ENCODE measurements at places on chromosomes 4 and X. TPM values are rescaled to one million over a fixed set of nuclear protein-coding genes. Genes with fewer than 3 reads are reported as not detected.

POF1B gene
- total RNA-seq, result 46.1 TPM

FRMD7 gene
- total RNA-seq, result not detected

SSX1 gene
- not detected for total RNA-seq

PPEF1 gene
- total RNA-seq, result not detected

MFAP3L gene
- 2.5 TPM for total RNA-seq

LRIT3 gene
- not detected for total RNA-seq

CSAG3 gene
- total RNA-seq, result not detected

MGAT4D gene
- not detected for total RNA-seq

COL25A1 gene
- total RNA-seq, result 0.14 TPM

ADAM29 gene
- total RNA-seq, result not detected

RAB39B gene
- total RNA-seq, result 0.27 TPM

PAGE4 gene
- not detected for total RNA-seq

ABLIM2 gene
- 15.0 TPM for total RNA-seq

GRIA2 gene
- total RNA-seq, result 0.36 TPM

FRMPD4 gene
- total RNA-seq, result 3.4 TPM

SPATA18 gene
- 8.4 TPM for total RNA-seq

CPE gene
- total RNA-seq, result 26.3 TPM

SHROOM4 gene
- total RNA-seq, result 2.9 TPM

CSAG1 gene
- not detected for total RNA-seq

RAB33A gene
- total RNA-seq, result 0.47 TPM

EVC2 gene
- 6.5 TPM for total RNA-seq

TMEM154 gene
- 1.8 TPM for total RNA-seq

ZNF185 gene
- 4.2 TPM for total RNA-seq

NPY1R gene
- total RNA-seq, result 2.8 TPM

FAT1 gene
- total RNA-seq, result 241 TPM

RRH gene
- not detected for total RNA-seq

PLP1 gene
- total RNA-seq, result 3.7 TPM

NEUROG2 gene
- not detected for total RNA-seq

TLR1 gene
- total RNA-seq, result 7.3 TPM

TMPRSS11A gene
- total RNA-seq, result not detected

HHIP gene
- 2.4 TPM for total RNA-seq

TEC gene
- total RNA-seq, result 3.4 TPM

FAAH2 gene
- total RNA-seq, result 11.6 TPM

IL13RA1 gene
- total RNA-seq, result 89.4 TPM

ALG13 gene
- total RNA-seq, result 49.6 TPM

CCDC110 gene
- 5.4 TPM for total RNA-seq

ARAP2 gene
- total RNA-seq, result 22.5 TPM

TCP11X2 gene
- total RNA-seq, result not detected

SERPINA7 gene
- not detected for total RNA-seq

FAM47E gene
- 6.1 TPM for total RNA-seq

PLAC8 gene
- 539 TPM for total RNA-seq

AFM gene
- not detected for total RNA-seq

CT45A10 gene
- total RNA-seq, result not detected

AFAP1 gene
- 31.4 TPM for total RNA-seq

EOLA1 gene
- total RNA-seq, result 36.9 TPM

MAGEB2 gene
- total RNA-seq, result not detected

SLC25A53 gene
- 7.2 TPM for total RNA-seq
